ENCODE measurements at places on chromosomes 5 and 9.

DNA sequence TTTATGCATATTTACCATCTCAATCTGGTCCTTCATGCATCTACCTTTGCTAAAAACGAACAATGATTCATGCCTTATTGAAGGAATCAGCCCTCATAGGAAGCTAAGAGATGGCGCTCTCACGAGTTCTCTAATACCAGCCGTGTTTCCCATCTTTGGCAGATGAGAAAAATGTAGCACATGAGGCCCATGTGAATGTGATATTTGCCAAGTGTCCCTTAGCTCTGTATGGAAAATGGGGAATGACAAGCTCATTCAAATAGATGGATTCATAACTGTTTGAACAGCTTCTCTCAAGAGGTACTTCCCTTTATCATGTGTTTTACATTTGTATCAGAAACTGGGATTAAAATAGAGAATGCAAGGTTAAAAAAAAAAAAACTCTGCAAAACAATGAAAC lies 66.1 kb downstream of the TTC39B start:
- DNase-seq, result no peak

- no peak for DNase-seq
These were observed 280.1 kb downstream of the KIF4B start for GRCh38 chr5:155293605-155294178.

- no peak for DNase-seq
These were observed 337.8 kb downstream of the GADD45G start for GRCh38 chr9:89942643-89943042.

- no peak for DNase-seq
These were observed 16.1 kb downstream of the SNX18 start for GRCh38 chr5:54533541-54534190.

DNA sequence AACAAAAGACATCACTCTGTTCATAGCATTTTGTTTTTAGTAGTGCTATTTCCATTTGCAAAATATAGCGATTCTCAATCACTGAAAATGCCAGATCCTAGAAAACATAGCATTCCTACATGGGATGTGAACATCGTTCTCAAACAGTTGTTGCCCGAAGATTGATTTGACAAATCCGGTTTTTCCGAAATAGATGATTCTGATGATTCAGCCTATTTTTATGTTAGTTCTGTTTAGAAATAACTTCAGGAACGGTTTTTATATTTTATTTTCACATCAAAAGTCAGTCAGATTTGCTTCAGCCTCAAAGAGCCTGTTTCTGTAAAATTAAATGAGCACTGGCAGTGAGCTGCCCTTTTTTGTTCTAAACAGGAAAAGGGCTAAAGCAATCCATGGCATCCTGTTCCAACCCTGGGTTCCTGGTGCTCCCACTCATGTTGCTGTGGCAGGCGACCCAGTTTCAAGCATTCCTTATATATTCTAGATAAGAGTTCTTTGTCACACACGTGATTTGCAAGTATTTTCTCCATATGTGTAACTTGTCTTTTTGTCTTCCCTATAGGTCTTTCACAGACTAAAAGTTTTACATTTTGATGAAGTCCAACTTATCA lies 14.2 kb upstream of the PSIP1 start:
- no peak for DNase-seq

DNA sequence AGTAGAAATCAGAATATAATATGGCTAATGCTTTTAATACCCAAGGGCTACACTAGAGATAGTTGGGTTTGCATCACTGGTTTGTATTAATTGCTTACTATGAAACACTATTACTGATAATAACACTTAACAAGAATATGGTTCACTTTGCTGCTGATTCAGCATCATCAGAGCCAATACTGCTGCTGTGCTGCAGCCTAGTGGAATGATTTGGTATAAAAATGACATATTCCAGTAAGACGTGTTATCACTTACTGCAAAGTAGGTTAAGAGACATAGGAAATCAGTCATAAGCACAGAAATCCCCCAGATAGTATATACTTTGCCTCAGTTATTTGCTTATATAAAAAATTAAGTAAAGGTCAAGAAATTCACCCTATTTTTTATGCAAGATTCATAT lies 2.8 kb downstream of the CDH10 start:
- no peak for DNase-seq

All from GM12892 (cell line).